Adipocyte (in vitro differentiated cells): ENCODE measurements at places on chromosomes 1 and 21.

- DNase-seq: no peak
These were observed 102.2 kb downstream of the BARHL2 start for GRCh38 chr1:90614872-90615271.

GRCh38 chr1:34265396-34265795 lies 88.7 kb downstream of the C1orf94 start:
- DNase-seq: no peak

DNA sequence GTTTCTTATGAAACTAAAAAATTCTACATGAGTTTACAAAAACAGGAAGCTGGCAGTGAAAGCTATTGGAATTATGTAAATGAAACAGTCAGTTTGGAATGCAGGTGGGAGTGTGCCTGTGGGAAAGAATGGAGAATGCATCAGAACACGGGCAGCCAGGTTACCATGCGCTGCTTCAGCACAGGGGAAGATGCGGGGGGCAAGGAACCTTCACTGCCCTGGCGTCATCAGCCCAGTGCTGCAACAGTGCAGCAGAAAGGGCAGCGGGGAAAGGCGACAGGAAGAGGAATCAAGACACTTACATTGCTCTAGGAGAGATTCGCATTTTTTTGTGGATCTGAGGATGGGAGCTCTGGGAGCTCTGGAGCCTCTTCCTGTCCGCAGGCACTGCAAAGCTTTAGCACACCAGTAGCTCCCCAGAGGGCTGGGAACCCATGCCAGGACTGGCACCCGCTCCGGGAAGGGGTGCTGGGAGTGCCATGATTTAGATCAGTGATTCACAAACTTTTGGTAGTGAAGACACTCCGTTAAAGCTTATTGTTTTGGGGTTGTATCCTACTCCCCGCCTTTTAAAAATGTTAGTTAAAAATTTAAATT lies 64.1 kb upstream of the WDR26 start:
- peak; percentile 48 for DNase-seq

DNA sequence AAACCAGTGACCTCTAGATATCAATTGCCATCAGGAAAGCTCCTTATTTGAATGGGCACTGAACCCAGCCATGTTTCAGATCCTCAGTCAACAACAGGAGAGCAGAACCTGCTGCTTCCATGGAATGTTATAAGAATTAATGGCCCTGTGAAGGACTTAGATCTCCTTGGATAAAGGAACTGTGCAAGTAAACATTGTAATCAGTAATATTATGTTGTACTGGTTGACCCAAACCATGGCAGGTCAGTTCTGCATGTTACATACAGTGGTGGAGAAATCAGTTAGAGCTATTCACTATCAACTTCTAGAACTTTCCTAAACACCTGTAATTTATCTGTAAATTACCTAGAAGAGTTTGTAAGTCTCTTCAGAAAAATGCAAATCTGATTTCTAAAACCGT lies 11.2 kb upstream of the CLDN8 start:
- DNase-seq: no peak

- peak; percentile 57 for DNase-seq
These were observed 39.9 kb downstream of the IL6R start for GRCh38 chr1:154445040-154445472.

DNA sequence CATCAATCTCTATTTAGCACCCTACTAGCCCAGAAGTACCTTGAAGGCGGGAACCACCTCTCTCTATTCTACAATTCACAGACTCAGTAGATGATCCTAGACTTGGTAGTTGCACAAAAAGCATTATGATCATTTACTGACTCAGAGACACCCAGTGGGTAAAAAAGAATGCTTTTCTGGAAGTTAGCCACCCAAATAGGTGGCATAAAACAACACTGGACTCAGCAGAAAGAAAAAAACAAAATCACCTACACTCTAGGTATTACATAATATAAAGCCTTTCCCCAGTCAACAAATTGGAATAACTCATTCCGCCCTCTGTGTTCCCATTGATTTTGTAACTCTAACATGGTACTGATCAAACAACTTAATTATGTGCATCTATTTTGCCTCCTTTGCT lies 126.3 kb downstream of the PTPN14 start:
- no peak for DNase-seq

- DNase-seq: no peak
These were observed 7.2 kb upstream of the OPTC start for GRCh38 chr1:203486618-203487370.

GRCh38 chr1:95888941-95889390 lies 655.0 kb downstream of the RWDD3 start:
- no peak for DNase-seq

DNA sequence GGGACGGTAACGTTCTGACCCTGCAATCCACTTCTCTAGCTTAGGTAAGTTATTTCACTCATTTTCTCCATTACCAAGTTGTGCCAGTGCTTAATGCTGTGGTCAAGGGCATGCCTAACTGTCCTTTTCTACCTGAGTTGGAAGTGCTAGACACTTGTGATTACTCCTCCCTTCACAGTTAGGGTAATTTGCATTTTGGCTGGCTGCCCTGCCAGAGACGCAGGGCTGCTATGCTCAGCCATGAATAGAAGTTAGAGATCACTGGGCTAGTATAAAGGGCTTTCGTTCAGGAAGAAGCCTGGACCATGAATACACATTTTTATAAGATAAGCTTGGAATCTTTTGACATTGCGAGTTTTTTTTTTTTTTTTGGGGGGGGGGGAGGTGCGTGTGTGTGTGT lies 633.2 kb upstream of the NEGR1 start:
- DNase-seq: no peak

GRCh38 chr1:119766374-119766794 lies 2.3 kb downstream of the HMGCS2 start:
- no peak for DNase-seq

DNA sequence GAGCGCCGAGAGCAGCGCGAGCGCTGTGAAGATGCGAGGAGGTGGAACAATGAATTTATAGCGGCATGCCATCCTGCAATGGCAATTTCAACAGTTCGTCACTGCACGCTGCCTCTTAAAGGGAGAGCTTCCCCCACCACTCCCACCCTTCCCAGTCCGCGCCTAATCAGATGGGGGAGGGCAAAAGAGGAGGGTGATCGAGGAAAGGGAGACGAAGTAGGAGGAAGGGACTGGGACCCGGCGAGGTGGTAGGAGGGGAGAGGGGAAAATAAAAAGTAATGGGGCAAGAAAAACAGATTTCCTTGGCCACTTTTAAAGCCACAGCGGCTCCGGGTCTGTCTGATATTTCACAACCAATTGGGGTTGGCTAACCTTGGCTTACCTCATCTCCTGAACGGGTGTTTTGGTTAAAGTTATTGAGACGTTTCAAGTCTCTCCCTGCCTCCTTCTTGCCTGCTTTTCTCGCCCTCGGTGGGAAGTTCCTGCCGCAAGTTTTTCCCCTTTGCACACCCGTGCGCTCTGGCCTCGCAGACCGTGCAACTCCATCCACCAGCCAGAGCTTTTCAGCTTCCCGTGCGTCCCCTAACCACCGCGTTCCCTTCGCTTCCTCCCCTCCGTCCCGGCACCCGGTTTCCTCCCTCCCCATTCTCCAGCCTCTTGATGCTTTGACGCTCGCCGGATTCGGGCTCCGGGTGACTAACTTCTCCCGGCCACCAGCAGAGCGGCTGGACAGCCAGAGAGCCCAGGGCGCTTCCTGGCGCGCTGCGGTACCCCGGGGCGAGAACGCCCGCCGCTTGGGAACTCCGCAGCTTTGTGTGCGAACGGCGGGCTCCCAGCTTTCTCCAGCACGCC lies at the start of gene ADAMTS5:
ADAMTS5 (minus strand) TSS at position 27 of the 852 bp plus-strand sequence. CDS start 697 bp downstream, outside the sequence.
- DNase-seq: peak; percentile 79

- no peak for DNase-seq
These were observed 650.1 kb downstream of the KCNT2 start for GRCh38 chr1:195958131-195958530.

DNA sequence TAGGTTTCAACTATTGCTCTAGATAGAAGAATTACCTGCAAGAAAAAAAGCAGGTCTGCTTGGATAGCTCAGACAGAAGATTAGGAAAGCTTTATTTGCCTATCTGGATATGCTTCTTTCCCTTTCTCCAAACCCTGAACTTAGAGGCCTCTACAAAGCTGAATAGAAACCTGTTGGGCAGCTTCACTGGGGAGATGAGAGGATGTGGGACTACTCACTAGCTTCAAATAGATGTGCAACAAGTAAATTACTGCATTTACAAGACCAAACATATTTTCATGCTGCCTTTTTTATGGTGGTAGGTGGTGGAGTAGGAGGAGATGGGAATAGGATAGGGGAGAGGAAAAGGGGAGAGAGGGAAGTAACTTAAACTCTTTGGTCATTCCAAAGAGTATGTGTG lies 6.4 kb downstream of the CLCA2 start:
- DNase-seq: no peak

- no peak for DNase-seq
These were observed 77.6 kb upstream of the PGBD5 start for GRCh38 chr1:230503726-230504125.

- DNase-seq: no peak
These were observed 141.2 kb downstream of the ZBTB18 start for GRCh38 chr1:244192325-244192724.

DNA sequence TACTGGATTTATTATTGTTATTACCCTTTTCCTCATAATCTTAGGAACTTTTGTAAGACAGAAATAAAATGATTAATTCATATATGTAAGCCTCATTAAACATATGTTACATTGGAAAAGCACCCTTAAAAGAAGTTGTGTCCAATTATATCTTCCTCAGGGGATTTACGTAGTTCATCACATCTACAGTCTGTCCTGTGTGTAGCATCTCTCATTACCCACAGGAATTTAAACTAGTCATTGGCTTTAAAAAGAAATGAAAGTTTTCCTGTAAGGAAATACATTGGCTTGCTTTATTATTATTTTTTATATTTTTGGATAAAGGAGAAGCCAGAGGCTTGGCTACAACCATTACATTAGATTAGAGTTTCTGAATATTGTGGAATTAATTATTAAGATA lies 56.1 kb downstream of the SWT1 start:
- peak; percentile 19 for DNase-seq

DNA sequence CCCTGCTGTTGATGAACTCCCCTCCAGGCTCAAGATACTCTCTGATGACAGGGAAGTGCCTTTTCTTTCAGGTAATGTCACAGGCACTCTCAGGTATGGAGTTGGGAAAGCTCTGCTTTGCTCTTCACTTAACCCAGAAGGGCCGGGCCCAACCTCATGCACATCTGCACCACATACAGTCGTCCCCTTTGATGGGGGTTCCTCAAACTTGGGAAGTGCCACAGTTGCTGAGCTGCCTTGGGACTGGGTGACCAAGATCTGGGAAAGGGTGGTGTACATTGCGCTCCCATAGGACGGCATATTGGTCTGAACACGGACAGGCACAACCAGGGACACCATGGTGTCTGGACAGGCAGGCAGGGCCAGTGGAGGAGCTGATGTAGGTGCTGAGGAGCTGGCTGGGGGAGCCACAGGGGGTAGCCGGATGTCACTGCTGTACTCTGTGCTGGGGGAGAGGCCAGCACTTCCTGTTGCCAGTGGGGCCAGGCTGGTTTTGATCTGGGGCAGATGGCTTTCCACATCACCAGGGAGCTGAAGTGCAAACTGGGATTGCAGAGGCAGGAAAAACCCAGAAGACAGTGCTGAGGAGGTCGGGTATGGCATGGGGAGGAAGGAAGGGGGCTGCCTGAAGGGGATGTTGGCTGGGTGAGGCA lies 96.2 kb upstream of the EDN2 start:
- DNase-seq: no peak

DNA sequence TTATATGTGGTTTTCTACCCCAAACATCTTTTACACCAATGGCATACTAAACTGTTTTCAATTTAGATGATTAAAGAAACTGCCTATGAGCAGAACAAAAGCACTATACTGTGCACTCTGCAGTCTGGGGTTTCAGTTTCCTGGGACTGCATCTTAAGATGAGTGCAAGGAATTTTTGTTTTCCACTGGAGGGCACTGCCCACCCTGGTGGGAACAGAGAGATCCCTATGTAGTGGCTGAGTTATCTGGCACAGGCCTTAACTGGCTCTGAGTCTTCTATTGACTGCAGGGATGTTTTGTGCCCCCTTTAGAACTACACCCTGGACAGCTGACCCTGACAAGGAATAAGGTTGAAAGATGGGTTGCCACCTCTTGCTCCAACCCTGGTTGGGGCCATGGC lies 12.0 kb downstream of the PROK1 start:
- DNase-seq: peak; percentile 11
